ENCODE measurements at places on chromosomes 1 and 21.

DNA sequence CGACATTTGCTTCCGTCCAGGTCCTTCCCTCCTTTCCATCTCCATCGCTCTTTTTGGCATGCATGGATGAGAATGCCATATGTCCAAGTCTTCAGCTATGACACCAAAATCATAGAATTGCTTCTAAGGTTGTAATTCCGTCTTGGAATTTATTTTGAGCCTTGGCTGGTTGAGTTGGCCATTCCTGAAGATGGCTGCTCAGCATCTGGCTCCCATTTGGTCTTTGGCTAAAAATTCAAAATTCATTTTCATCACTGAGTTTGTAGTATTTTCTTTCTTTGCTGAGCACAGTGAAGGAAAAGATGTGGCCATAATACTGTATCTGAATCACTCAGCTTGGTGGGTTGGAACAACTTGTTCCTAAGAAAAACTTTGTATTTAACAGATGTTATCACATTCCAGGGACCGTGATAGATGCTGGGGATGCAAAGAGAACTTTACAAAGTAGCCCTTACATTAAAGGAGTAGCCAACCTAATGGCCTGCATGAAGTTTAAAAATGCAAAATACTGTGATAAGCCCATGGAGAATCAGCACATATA is 15.6 kb downstream of the JUN start:
- no peak for DNase-seq

GRCh38 chr1:78651241-78651640 is 1.6 kb downstream of the IFI44 start:
- no peak for DNase-seq

DNA sequence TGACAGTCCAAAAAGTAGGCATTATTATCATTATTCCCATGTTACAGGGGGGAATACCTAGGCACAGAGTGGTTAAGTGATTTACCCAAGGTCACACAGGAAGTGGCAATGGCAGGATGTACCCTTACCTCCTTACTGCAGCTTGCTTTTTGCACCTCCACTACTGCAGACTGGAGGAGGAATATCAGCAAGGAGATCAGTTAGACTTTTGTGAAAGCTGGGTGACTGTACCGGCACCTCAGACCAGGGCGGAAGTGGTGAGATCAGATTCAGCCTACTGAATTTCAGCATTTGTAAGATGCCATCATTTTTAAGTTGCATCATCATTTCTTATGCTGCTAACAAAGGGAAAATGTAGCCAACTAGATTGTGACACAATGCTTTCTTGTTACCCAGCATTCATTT is 4.5 kb downstream of the ADARB1 start:
- DNase-seq, result no peak

GRCh38 chr1:6245086-6245868 is 1.3 kb downstream of the HES3 start:
- DNase-seq, result no peak

- no peak for DNase-seq
Observed at GRCh38 chr1:3352952-3353331, 101.5 kb upstream of the ARHGEF16 start.

DNA sequence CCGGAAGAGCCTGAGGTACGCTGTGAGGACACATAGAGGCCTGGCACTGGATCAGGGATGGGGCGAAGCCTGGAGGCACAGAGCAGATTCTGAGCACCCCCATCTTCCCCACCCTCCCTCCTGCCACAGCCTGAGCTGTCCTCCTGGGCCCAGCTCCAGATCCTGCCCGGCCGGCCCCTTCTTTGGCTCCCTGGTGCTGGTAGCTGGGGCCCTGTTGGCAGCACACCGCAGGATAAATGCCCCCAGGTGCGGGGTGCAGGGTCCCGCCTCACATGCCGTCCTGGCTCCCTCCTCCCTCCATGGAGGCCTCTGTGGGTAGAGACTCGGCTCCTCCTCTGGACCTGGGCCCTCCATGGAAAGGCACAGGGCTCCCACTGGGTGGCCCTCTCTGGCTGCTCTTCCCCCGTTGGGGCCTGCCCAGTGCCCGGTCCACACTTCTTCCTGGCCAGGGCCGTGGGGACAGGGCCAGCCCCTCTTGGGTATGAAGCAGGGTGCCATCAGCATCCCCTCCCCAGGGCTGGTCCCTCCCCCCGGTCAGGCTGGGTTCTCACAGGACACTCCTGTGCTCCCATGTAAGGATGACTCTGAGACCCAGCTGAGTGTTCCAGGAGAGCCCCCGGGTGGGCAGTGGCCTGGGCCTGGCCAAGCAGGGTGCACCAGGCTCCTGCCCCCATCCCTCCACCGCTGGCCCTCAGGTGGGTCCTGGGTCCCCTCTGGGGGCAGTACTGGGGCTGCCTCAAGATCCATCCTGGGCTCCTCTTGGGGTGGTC is 1.1 kb upstream of the OBSCN start:
- no peak for DNase-seq

DNA sequence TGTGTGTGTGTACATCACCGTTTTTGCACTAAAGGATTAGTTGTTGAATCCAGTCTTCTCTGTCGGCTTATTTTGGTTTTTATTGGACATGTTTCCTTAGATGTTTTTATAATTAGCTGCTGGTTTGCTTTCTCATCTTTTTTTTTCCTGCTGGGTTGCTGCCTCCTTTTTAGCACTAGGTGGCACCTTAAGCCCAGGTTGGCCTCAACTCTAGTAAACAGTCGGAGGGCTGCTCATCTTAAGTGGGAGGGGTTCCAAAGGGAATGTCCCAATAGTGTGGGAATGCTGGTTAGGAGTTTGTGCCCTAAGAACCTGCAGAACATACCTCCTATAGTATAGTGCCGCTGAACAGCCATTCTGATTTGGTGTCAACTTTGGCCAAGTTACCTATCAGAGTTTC is 570.1 kb upstream of the CXADR start:
- no peak for DNase-seq

DNA sequence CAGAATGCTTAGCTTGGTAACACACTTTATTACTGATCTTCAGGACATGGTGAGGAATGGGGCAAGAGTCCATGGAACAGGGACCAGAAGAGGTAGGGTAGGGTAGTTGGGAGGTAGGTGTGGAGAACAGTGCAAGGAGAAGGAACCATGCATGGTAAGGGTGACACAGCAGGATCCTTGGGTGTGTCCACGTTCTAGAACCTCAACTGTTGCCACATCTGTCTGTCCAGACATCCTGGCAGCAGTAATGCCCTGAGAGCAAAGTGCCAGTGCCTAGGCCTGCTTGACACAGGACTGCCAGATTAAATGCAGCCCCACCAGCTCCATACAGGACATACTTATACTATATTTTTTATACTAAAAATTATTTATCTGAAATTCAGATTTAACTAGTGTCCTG is 13.9 kb downstream of the DMAP1 start:
- DNase-seq, result no peak

DNA sequence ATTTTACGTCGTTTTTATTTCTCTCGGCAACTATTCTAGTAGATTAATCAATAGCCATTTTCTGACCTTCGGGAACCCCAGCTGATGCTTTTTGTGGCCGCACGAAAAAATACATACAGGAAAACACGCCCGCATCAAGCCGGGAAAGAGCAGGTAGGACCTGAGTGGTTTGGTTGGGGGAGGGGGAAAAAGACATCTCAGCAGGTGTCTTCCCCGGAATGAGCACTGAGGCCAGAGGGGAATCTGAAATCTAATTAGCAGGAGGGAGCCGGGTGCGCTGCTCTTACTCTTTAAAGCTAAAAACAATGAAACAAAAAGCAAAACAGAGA is 618 bp upstream of the FOXD3 start:
- DNase-seq, result no peak

- DNase-seq, result no peak
Observed at GRCh38 chr1:188127507-188127906, 1298.8 kb downstream of the PLA2G4A start.

- no peak for DNase-seq
Observed at GRCh38 chr1:198498881-198499280, 41.6 kb downstream of the ATP6V1G3 start.

- DNase-seq, result no peak
Observed at GRCh38 chr1:51237351-51238033, 1.4 kb downstream of the RNF11 start.

DNA sequence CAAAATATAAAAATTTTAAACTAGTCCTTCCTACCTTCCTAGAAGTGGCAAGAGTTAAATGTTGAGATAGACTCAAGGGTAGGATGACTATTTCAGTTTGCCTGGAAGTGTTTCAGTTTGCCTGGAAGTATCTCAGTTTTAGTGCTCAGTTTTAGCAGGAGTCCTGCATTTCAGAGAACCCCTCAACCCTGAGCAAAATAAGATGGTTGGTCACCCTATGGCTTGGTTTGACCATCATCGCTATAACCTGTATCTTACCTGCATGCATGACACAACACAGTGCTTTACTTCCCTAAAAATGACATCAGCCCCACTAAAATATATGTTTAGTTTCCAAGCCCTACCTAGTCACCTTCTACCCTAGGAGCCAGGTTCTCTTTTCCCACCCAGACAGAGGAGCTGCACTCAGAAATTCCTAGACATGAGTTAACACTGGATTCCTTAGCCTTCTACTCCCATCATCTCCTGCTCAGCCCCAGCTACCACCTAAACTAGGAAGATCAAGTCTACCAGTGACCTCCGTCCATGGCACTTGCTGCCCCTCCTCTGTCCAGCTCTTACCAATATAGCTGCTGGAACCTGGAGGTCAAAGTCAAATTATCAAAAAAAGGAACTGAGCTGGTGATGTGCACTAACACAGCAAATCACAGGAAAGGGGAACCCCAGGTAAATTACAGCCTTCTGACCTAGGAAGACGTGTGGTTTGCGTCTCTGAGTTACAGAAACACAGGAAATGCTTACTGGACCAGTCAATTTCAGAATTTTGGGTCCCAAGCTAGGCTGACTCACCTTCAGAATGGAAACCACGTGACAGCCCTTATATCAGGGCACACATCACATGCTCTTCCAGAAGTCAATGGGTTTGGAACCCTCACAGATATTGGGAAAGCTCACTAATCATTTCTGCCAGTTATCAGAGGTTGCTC is 2.2 kb upstream of the G0S2 start:
- DNase-seq, result no peak

- DNase-seq, result no peak
Observed at GRCh38 chr1:174659823-174660222, 212.1 kb downstream of the GPR52 start.

DNA sequence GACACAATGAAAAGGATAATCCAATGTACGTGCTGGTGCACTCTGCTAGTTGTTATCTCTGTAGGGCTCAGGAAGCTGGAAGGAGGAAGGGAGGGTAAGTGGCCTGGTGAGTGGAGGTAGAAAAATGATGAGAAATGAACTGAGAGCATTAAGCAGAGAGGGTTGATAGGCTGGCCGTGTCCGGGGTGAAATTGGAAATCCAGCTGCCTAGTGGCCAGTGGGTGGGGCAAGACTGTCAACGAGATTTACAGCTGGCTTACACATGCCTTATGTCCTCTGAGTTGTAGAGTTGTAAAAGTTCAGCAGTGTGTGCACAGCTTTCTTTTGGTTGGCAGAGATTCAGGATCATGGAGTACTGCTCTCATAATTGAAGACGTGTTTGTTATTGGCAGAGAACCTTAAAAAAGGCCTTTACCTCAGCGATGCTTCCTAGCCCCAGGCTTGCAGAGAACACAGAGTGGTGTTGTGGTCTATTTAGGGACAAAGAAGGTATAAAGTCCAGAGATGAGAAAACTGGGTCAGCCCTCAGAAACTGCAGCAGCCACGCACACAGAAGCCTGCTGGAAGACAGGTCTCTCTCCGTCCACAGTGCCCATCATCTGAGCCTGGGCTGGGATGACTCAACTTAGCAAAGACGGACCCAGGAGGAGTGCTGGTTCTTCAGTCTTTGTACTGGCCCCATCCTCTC is 132.4 kb downstream of the EDEM3 start:
- DNase-seq, result no peak

GRCh38 chr1:224170748-224171478 is 12.1 kb upstream of the DEGS1 start:
- no peak for DNase-seq

DNA sequence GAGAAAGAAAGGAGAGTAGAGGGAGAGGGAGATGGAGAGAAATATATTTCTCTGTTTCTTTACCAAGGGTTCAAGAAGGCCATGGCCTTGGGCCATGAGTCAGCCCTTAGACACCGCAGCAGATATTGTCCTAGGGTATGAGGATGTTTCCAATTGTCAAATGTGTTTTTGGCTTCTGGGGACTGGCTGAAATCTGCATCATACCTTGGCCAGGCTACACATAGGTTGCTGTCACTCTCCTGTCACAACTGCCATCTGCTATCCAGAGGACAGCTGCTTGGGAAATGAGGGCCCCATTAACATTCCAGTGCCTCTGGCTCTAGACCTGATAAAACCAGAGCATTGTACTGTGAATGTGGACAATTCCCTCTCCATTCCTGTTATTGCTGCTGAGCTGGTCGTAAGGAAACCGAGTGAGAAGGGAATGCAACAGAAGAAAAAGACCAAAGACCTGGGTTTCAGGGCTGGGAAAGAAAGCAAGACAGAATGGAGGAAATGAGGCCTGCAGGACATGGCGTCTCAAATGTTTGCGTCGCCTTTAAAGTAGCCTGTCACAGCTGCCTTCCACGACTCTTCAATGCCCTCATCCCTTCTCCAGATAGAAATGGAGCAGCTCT is 8.8 kb upstream of the PIGC start:
- no peak for DNase-seq

- no peak for DNase-seq
Observed at GRCh38 chr1:113674591-113674990, 84.7 kb downstream of the PHTF1 start.

GRCh38 chr1:245971711-245972085 is 535.4 kb downstream of the SMYD3 start:
- no peak for DNase-seq

DNA sequence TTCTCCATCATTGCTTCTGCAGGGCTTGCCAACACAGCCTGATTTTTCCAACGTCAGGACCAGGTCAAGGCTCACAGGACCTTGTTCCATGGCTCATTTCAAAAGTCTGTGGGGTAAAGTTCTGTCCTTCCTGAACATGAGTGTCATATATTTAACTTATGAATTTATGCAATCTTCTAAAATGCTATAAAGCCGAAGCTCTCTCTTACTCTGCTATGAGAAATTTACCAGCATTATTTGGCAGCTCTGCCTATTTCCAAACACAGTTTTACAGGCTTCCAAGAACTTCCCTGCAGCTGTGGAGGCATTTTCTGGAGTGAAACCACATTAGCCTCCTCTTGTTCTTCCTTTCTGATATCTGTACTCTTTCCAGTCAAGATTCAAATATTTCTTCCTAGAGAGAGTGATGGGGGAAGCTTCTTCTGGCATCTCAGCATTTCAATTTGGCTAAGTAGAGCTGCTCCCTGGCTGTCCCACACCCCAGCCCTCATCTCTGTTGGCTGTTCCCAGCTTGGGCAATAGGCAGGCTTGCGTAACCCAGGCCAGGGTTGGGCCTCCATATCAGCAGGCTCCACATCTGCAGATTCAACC is 15.6 kb upstream of the HMGCS2 start:
- no peak for DNase-seq
